ENCODE measurements at places on chromosomes 11 and 22.

- no peak for DNase-seq
These were observed 87.6 kb downstream of the ETS1 start for GRCh38 chr11:128499613-128500253.

GRCh38 chr22:19801340-19802000 lies 40.9 kb downstream of the TBX1 start:
- no peak for DNase-seq

GRCh38 chr11:10930224-10930971 lies 72.5 kb upstream of the ZBED5 start:
- peak; percentile 13 for DNase-seq

- DNase-seq = peak; percentile 60
These were observed 30.9 kb downstream of the C22orf31 start for GRCh38 chr22:29030618-29031226.

- DNase-seq = no peak
These were observed 68.3 kb upstream of the CRYBB3 start for GRCh38 chr22:25131198-25131887.

DNA sequence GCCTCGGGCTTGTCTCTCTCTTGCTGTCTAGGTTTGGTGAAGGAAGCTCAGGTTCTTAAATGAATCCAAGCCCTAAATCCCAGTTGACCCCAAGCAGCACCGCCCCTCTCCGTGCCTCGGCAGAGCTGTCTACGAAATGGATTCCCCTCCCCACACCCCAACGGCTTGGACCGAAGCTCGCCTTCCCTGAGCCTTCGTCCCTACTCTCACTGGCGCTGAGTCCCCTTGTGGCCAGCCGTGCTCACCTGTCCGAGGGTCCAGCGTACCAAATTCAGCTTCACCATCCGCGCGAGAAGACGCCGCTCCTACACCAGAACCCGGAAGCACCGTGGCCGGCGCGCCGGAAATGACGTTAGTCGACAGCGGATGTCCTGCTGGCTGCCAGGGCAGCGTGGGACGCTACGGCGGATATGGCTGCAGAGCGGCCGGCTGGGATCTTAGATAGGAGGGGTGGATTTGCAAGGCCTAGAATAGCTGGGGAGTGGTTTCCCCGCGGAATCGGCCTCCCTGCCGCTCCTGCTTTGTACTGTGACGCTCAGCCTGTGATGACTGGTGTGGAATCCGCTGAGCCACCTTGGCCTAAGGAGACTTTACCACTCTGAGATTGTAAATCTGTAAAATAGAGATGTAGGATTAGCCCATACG lies at the start of gene TFIP11:
TSS of gene TFIP11 (minus strand) at position 325 of the 645 bp plus-strand sequence. CDS start 2,201 bp downstream, outside the sequence.
- peak; percentile 96 for DNase-seq

DNA sequence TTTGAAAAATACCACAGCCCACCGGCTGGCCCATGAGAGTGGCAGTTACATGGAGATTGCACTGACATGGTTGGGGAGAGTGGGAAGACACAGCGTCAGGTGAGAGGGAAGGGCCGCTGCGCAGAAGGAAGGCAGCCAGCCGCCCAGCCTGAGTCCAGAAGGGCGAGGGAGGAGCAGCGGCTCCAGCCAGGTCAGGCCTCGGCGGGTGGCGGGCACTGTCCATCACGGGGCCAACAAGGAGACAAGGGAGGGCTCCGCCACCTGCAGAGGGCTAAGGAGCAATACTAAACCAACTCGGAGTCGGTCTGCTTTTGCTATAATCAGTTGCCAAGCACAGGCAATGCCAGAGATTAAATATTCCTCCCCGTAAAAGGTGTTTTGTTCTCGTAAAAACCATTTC lies 384.5 kb downstream of the TBC1D22A start:
- DNase-seq = no peak

DNA sequence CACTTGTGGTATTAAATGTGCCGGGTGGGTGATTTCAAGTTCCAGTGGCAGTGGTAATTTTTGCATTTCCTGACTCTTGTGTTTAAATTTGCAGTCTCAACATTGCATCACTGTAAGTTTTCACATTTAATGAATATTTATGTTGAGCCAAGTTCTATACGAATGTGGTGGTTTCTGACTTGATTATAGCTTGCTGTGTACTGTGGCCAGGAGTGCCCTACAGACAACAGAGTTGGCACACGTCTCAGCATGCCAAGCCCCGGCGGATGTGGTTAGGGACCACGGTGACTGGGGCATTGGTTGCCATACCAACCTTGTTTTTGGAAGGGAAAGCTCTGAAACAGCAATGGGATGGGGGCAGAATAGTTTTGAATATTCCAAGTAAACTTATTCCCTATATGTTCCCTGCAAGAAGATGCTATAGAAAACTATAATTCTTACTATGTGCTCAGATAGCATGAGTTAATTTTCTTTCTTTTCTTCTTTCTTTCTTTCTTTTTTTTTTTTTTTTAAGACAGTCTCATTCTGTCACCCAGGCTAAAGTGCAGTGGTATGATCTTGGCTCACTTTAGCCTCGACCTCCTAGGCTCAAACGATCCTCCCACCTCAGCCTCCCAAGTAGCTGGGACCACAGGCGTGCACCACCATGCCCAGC lies 16.0 kb downstream of the ZNRF3 start:
- no peak for DNase-seq

- no peak for DNase-seq
These were observed 52.2 kb upstream of the CARS1 start for GRCh38 chr11:3109434-3109833.

DNA sequence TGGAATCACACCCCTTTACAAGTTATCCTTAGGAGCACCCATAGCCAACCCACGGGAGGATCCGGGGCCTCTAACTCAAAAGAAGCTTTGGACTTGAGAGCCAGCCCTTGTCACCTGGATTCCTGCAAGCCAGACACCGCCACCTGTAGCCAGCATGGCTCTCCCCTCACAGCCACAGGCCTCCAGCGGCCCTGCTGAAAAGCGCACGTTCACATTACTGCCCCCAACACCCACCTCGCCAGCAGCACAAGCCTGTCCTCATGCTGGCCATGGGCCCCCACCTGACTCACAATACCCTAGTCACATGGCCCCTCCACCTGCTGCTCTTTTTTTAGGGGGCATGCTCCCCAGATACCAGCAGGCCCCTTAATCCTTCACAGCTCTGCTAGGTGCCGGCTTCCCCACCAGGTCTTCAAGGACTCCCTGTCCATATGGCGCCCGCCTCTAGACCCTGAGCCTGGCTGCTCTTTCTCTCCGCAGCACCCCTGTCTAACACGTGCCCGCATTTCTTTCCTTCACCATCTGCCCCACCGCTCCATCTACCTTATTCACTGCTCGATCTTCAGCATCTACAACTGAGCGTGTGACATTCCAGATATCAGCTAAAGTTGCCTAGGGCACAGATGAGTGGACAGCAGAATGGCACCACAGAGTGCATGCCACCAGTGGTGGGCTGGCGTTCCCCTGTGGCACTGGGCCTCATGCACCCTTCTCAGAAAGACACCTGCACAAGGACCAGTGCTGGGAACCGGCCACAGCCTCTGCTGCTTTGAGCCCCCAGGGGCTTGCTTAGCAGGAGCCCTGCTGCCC lies 6.6 kb downstream of the CARS1 start:
- no peak for DNase-seq

- DNase-seq = no peak
These were observed 5.4 kb downstream of the BRSK2 start for GRCh38 chr11:1394936-1395772.

DNA sequence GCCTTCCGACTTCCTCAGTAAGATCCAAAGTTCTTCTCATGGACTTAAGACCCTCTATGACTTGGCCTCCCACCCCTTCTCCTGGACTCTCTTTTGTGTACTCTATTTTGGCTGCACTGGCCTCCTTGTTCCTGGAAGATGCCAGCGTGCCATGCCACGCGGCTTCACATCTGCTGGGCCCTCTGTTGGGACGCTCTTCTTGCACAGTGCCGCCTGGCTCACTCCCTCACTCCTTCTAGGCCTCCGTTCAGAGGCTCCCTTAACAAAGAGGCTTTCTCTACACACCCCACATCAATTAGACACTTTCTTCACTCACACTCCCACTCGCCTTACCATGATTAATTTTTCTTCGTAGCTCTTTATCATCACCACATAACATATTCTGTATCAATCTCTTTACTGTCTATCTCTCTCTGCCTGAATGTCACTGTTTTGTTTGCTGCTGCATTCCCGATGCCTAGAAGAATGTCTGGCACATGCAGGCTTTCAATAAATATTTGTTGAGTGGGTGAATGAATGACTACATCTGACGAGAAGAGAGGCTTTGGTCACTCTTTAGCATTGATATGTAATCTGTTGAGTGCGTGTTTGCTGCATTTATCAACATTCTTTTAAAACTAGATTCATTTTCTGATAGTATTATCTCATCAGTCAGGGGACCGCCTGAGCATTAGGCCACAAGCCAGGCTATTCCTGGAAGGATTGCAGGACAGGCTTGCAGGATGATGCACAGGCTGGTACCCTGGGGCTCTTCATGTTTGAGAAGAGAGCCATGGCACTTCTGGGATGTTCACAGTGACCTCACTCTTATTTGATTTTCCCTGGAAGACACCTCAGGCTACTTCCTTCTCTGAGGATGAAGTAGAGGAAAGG lies 60.6 kb upstream of the AMPD3 start:
- DNase-seq = no peak

- DNase-seq = no peak
These were observed 23.2 kb downstream of the ADORA2A start for GRCh38 chr22:24450610-24451009.

GRCh38 chr11:128453444-128454336 lies 133.7 kb downstream of the ETS1 start:
- DNase-seq = peak; percentile 67

GRCh38 chr11:83299681-83300080 lies 13.5 kb upstream of the CCDC90B start:
- DNase-seq = no peak

DNA sequence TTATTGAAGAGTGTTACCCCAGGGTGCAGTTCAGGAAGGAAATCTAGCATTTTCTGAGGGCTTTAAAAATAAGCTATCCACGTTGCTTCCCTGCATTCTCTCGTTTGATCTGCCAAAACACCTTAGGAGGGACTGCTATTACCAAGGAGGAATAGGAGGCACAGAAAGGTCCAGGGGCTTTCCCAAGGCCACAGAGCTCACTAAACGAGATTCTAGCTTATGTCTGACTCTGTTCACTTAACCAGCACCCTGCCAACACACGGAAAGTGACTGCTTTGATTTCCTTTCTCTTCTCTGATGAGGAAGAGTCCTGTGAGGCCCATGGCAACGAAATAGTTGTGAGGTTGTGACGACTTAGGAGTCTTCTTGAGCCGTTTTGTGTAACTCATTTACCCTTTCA lies 3.4 kb upstream of the PTPN5 start:
- DNase-seq = no peak

GRCh38 chr11:122094836-122095235 lies 21.2 kb downstream of the BLID start:
- DNase-seq = no peak

All from Ammon's horn (tissue), 1 donor.